ENCODE measurements at places on chromosomes 3 and 15. TPM values are rescaled to one million over a fixed set of nuclear protein-coding genes. Genes with fewer than 3 reads are reported as not detected.

DNA sequence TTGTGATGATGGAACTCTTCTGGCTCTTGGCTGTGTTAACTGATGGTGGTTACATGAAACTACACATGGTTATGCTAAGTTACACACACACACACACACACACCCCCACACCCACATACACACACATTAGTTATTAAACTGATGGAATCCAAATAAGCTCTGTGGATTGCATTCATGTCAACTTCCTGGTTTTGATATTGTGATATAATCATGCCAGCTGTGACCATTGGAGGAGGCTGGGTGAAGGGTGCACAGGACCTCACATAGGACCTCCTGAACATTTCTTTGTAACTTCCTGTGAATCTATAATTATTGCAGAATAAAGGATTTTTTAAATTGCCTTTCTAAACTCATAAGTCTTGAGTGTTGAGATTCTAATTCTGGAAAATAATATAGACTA is 58.9 kb upstream of the LIMD1 start:
- DNase-seq = no peak

GRCh38 chr3:46929324-46929723 is 47.2 kb downstream of the CCDC12 start:
- no peak for DNase-seq

GRCh38 chr3:138114431-138114918 is 933 bp downstream of the DZIP1L start:
- no peak for DNase-seq

The PRKCI gene
- 39.5 TPM for total RNA-seq

Measured in PC-3 (cell line).